Mucosa of gallbladder (tissue), 1 donor: ENCODE measurements at places on chromosomes 7 and 10. TPM values are rescaled to one million over a fixed set of nuclear protein-coding genes. Genes with fewer than 3 reads are reported as not detected.

SH2D4B gene
- total RNA-seq, result not detected

NPFFR1 gene
- 0.03 TPM for total RNA-seq

DPP6 gene
- 0.35 TPM for total RNA-seq

SLC26A5 gene
- total RNA-seq, result 0.23 TPM

CNPY1 gene
- total RNA-seq, result not detected

LRRC18 gene
- total RNA-seq, result 0.20 TPM

PYROXD2 gene
- total RNA-seq, result 23.1 TPM

NOBOX gene
- not detected for total RNA-seq

TMEM26 gene
- 0.55 TPM for total RNA-seq

MRM2 gene
- 21.4 TPM for total RNA-seq

CTAGE4 gene
- total RNA-seq, result 7.5 TPM

MRC1 gene
- total RNA-seq, result 31.0 TPM

KCNIP2 gene
- total RNA-seq, result 2.5 TPM

LIPF gene
- total RNA-seq, result not detected

PLEKHA1 gene
- total RNA-seq, result 54.8 TPM
